Activated CD8-positive, alpha-beta T cell treated with anti-CD3 and anti-CD28 coated beads, Interleukin-2, amount 10 ng/mL, durations not matched to agents 7 days and 5 days (primary cell): ENCODE measurements at places on chromosomes 1 and 21.

DNA sequence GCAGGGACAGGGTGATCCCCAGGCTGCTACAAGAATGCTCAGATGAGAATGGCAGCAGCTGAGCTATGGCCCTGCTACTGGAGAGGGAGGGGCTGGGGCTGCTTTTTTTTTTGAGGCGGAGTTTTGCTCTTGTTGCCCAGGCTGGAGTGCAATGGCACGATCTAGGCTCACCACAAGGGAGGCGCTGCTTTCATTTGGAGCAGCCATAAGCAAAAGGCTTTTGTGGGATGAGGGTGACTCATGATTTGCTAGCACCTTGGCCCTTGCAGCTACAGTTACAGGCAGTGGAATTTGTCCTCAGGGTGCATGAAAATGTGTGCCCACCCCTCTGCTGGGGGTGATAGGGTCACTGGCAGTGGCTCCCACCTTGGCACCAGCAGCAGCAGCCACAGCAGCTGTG lies 32.4 kb upstream of the CYP4A22 start:
- no peak for DNase-seq

DNA sequence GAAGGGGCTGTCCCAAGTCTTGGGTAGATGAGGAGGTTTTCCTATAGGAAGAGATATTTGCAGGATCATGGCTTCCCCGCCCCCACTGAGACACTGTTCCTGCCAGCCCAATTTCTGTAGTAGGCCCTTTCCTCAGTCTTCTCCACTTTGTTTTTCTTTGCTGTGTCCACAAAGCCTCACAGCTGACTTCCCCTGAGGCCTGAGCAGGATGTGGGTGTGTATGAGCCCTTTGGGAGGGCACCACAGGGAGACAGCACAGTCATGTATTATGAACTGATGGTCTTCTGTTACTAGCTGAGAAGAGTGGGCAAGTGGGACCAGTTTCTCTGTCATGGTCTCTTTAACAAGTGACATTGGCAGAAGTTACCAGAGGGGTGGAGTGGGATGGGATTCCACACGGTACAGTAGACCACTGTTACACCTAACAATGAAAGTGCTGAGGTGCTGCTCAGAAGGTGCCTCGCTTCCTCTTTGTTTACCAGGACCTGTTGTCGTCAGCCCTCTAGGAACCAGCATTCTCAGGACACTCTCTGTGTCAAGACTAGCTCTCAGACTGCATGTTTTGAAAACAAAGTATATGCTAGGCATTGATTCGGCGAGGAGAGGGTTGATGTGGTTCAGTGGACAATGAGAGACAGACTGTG lies 253.8 kb upstream of the HOOK1 start:
- peak; percentile 52 for DNase-seq

DNA sequence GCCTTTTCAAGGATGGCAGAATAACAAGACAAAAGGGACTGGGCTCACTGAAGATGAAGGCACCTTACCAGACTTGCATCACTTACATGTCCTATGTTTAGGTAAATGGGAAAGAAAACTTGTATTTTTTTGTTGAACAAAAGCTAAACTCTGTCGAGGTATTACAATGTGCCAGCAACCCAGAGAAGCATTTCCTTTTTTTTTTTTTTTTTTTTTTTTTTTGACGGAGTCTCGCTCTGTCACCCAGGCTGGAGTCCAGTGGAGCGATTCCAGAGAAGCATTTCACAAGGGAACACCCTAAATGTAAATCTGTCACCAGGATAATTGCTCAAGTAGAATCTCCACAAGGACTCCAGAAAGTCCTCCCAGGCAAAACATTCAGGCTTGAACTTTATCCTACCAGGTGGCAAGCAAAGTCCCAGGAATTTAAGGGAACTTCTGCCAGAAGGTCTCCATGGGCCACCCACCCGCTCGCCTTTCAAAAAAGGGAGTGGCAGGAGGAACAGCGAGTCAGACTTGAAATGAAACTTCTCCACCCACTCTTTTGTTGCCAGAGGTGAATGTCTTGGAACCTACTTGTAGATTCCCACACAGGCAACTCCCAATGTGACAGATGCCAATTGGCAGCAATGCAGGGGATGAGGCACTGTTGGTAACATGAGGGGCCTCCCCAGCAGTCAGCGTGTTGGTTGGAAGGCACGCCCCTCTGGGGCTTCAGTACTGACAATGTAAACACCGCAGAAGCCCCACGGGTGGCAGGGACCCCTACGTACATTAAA lies 125.0 kb downstream of the TIAM1 start:
- DNase-seq = no peak

GRCh38 chr1:244095529-244095911 lies 44.4 kb downstream of the ZBTB18 start:
- no peak for DNase-seq

- DNase-seq = no peak
Measured at GRCh38 chr21:46243960-46244361, 15.4 kb upstream of the LSS start.

DNA sequence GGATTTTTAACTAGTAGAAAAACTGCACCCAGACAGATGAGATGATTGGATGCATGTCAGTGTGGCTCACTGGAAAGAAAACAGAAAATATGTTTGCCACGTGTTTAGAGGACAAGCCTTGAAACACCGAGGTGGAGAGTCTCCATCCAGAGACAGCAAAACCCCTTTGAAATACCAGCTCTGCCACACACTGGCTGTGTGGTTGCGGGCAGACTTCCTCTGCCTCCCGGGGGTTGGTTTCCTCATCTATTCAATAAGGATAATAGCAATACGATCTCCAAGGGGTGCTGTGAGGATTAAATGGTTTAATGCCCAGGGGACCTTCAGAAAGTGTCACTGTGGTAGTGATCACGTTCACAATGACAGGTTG lies 67.2 kb upstream of the PARP1 start:
- DNase-seq = no peak

GRCh38 chr1:160271025-160271424 lies 8.7 kb upstream of the DCAF8 start:
- DNase-seq = no peak

DNA sequence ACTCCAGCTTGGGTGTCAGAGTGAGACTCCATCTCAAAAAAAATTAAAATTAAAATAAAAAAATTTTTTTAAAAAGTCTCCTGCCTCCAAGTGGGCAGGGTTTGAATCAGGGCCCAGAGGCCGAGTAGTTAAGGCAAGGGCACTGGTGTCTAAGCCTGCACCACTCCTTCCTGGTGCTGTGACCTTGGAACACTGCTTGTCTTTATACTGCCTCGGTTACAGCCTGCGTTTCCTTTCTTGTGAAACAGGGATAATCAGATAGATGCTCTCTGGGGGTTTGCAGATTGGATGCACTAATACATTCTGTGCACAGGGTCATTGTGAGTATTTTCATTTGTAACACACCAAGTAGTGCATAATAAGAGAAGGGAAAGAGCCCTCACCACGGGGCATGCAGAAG lies 58.4 kb upstream of the EFHD2 start:
- DNase-seq = no peak

GRCh38 chr1:204094313-204094729 lies 21.4 kb downstream of the SOX13 start:
- DNase-seq = no peak

- no peak for DNase-seq
Measured at GRCh38 chr1:225998560-225999226, 450 bp downstream of the SDE2 start.

DNA sequence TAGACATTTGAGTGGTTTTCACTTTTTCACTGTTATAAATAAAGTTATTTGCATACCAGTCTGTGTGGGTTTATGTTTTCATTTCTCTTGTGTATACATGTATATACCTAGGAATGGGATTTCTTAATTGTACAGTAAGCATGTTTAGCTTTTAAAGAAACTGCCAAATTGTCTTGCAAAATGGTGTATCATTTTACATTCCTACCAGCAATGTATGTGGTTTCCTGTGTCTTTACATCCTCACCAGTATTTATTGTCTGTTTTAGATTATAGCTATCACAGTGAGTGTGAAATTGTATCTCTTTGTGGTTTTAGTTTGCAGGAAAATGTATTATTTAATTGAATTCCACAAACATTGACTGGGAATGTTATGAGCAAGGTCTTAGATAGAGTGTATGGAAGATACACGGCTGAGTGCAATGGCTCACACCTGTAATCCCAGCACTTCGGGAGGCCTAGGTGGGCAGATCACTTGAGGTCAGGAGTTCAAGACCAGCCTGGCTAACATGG lies 57.3 kb downstream of the MACF1 start:
- no peak for DNase-seq

DNA sequence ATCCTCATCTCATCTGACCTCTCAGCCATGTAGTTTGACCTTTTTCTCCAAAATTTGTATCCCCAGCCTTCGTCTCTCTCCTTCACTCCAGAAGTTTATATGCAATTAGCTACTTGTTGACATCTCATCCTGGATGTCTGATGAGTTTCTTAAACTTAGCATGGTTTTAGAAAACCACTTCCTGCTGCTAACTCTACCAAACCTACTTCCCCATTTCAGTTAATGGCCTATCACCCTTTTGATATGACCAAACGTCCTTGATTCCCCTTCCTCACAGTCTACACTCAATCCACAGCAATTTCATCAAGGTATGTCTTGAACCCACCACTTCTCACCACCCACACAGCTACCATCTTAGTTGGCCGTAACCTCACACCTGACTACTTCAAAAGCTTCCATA lies 121.9 kb downstream of the LRRC40 start:
- DNase-seq = no peak

- DNase-seq = no peak
Measured at GRCh38 chr21:42929969-42930368, 4.5 kb upstream of the ERVH48-1 start.

GRCh38 chr1:12181568-12181967 lies 14.8 kb downstream of the TNFRSF1B start:
- DNase-seq = no peak

- no peak for DNase-seq
Measured at GRCh38 chr1:232388363-232388762, 241.6 kb downstream of the SIPA1L2 start.

- no peak for DNase-seq
Measured at GRCh38 chr1:9767964-9768668, 55.6 kb downstream of the CLSTN1 start.

DNA sequence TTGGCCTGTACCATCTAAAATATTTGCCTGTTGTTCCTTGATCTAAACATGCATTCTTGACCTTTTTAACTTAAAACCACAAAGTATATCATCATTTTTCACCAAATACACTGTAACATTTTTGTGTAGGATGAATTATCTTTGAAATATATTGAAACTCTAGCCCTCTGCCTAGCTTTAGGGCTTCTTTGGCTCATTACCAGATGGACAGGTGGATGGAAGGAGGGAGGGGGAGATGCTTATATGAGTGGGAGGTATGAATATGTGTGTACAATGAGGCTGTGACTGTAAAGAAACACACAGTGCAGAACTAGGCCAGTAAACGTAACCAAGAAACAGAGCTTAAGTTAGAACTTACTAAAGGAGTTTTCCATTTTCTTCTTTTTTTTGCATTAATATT lies 118.5 kb downstream of the ESRRG start:
- no peak for DNase-seq

DNA sequence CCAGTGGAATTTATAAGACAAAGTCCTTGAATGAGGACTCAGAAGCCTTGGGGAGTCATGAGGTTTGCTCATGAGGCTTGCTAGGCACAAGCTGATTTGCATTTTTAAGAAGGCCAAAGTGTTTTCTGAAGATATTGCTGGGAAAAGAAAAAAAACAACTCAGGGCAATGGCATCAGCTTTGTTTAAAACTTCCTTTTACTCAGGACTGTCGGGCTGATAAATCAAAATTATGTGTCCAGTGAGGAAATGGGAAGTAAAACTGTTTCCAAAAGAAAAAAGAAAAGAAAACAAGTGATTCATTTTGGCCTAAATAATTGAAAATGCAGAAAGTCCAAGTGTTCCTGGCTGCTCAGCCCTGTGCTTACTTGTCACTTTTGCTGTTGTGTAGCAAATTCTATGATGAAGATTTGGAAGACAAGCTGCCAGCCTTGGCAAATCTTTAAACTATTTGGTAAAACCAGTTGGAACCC lies 282.4 kb downstream of the HLX start:
- no peak for DNase-seq

- no peak for DNase-seq
Measured at GRCh38 chr1:101002551-101002950, 23.0 kb downstream of the DPH5 start.

DNA sequence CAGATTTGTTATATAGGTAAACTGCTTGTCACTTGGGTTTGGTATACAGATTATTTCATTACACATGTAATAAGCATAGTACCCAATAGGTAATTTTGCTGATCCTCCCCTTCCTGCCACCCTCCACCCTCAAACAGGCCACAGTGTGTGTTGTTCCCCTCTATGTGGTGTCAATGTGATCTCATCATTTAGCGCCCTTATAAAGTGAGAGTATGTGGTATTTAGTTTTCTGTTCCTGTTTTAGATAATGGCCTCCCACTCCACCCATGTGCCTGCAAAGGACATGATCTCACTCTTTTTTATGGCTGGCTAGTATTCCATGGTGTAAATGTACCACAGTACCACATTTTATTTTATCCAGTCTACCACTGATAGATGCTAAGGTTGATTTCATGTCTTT lies 522.1 kb upstream of the LRRC7 start:
- no peak for DNase-seq

- DNase-seq = no peak
Measured at GRCh38 chr1:202129453-202130296, 7.0 kb downstream of the GPR37L1 start.

- DNase-seq = no peak
Measured at GRCh38 chr1:229088711-229089110, 182.2 kb upstream of the RAB4A start.

DNA sequence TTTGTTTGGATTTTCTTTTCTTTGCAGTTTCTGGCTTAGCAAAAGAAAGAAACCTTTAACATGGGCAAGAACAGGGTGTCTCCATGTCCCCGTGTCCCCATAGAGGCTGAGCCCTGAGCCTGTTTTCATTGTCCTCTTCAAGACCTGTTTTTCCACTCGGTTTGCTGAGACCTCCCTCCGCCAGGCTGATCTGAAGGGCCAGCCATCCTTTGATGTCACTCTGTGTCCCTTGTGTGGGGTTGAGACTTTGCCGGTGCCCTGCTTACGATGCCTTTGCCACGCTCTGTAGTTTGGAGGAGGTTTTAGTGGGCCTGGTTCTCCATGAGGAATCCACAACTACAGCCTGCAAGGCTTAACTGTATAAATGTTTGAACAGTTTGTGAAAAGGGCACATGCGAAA lies 23.8 kb downstream of the IFNGR2 start:
- no peak for DNase-seq
